Mucosa of gallbladder (tissue), 1 donor: ENCODE measurements at places on chromosomes 5 and 9. TPM values are rescaled to one million over a fixed set of nuclear protein-coding genes. Genes with fewer than 3 reads are reported as not detected.

Gene PHYKPL
- total RNA-seq, result 95.4 TPM

Gene SHISAL2B
- total RNA-seq, result not detected

Gene TDRD7
- 25.7 TPM for total RNA-seq

GRCh38 chr5:566636-567309, 42.5 kb upstream of the SLC9A3 start:
- DNase-seq, result peak; percentile 8

- no peak for DNase-seq
Measured at GRCh38 chr9:130265431-130266235, at the start of gene HMCN2. Gene HMCN2 (plus strand): TSS chr9:130265760. CDS start chr9:130265879, 119 bp downstream.

DNA sequence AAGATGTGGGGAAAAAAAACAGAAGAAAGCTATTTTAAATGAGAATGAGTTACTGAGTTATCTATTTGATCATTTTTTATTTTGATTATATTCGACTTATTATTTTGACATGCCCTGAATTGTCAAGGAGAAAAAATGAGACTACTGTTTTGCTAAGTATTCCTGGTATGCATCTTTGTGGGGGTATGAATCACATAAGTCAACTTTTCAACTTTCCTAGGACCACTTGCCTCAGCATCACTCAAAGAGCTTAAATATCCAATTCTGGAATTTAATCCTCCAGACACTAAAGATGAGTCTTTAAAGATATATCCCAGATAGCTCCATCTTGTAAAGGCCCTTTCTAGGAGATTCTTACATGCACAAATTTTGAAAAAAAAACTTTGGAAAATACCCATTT, 17.4 kb upstream of the SPDL1 start:
- DNase-seq, result no peak

DNA sequence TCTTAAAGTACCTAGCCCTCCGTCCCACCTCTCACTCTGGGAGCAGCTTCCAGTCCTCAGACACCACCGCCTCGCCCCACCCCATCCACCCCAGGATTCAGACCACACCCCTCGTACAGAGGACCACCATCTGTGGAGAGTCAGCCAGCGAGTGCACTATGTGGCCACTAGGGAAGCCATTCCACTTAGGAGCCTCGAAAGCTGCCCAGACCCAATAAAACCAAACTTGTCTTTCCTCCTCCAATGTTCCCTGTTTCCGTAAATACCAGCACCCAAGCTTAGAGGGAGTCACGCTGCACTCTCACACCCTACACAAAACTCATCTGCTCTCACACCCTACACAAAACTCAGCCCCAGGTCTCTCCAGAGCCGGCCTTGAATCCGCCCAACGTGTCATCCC, 1.9 kb downstream of the GCNT4 start:
- no peak for DNase-seq

GRCh38 chr9:123761905-123762605, 167.9 kb downstream of the DENND1A start:
- peak; percentile 19 for DNase-seq
